ENCODE measurements at places on chromosomes 5 and 9.

DNA sequence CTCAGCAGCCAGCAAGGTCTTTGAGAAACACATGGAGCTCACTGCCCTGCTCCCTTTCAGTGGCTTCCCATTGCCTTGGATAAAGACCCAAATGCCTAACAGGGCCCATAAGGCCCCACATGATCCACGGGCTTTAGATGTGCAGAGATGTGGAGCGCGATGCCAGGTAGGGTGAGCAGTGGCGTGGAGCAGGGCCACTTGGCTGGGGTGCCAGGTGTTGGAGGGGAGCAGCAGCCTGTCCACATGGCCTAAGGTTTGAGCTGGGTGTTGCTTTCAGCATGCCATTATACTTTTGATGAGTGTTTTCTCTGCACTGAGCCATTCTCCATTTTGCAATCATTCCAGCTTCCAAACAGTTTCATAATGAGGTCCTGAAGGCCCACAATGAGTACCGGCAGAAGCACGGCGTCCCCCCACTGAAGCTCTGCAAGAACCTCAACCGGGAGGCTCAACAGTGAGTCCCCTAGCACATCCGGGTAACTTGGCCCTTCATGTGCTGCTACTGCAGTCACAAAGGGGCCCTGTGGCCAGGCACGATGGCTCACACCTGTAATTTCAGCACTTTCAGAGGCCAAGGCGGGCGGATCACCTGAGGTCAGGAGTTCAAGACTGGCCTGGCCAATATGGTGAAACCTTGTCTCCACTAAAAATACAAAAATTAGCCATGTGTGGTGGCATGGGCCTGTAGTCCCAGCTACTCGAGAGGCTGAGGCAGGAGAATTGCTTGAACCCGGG lies 11.1 kb downstream of the GLIPR2 start:
- no peak for DNase-seq

DNA sequence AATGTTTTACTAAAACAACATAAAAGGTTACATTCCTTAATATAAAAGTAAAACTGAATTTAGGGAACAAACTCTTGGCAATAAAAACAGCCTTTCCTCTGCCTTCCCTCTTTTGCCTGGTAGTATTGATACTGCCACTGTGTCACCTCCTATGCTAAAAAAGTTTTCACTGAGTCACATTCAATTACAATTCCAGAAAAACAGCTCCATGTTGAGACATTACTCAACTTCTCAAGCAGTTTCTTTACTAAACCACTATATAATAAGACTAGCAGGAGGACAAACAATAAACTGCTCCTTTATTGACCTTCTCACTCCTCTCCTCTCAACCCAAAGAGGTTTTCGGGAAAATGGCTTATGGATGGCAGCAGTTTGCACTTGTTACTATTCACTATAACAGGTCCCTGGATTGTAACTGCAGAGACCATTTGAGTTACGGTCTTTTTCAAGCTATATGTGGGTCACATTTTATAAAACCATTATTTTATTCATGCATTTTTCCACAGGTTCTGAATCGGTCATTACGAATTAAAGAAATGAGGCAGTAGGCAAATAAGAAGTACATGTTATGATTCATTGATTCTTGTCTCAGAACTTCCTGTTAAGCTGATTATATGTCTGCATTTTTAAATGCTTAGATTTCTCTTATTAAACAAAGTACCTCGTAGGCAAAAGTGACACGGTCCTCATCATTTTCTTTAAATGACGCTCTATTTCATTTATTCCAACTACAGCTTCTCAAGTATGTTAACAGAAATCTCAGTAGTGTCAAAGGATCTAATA lies 2.1 kb downstream of the ZDHHC21 start:
- DNase-seq, result no peak

DNA sequence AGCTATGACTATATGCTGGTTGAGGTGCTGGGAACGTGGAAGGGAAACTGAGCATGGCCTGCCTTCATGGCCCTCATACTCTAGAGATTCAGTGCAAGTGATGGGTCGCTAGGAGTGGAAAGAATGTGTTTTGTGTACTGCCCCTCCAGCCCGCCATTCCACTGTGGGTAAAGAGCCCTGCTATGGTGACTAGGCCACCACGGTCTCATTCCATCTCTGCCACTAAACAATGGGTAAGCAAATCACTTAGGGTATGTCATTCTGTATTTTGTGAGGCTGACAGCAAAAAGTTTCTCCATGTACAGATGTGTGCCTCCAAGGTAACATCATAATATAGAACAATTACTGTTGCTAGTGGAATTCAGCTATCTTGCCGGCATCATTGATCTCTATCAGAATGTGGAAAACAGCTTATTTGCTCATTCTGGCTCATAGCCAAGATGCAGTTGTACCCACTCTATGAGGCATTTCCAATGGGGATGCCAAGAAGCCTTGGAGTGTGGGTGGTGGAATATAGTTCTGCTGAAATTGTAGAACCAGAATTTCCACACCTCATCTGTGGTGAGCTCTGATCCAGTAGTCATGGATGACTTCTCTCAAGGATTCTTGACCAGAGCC lies 12.5 kb downstream of the SMARCA2 start:
- no peak for DNase-seq

DNA sequence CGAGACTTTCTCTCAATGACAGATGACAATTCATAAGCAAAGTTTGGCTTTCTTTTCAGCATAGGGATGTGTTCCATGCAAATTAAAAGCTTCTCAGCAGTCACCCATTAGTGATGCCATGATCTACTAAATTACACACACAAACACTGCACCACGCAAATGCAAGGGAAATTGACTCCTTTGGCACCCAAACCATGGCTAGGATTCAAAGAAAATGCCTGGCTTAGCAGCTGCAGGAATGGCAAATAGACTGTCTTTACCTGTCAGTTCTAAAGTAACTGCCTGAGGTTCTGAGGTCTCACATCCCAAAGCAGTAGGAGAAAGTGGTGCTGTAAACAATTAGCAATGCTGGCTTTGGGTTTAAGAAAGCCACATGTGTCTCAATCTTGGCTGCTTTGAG lies 108.6 kb upstream of the ATP10B start:
- peak; percentile 43 for DNase-seq

DNA sequence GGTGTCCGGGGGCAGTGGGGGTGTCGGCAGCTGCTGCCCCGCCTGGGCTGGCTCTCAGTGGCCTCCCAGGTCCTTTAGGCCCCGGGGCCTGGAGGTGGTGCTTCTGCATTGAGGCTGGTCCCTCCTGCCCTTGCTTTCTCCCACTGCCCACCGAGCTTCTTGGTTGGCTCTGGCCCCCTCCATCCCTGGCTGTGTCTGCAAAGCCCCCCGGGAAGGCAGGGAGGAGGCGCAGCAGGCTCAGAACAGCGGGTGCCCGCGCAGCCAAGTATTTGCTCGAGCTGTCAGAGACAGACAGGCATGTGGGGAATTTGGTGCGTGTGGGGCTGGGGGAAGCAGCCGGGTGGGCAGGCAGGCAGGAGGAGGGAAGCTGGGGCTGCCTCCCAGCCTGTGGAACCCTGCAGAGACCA lies 11.5 kb downstream of the CXXC5 start:
- no peak for DNase-seq

GRCh38 chr9:36189976-36190375 lies 745 bp upstream of the CLTA start:
- no peak for DNase-seq

GRCh38 chr5:173242675-173243121 lies 7.7 kb upstream of the NKX2-5 start:
- DNase-seq, result no peak

GRCh38 chr9:123712399-123712798 lies 217.5 kb downstream of the DENND1A start:
- no peak for DNase-seq

DNA sequence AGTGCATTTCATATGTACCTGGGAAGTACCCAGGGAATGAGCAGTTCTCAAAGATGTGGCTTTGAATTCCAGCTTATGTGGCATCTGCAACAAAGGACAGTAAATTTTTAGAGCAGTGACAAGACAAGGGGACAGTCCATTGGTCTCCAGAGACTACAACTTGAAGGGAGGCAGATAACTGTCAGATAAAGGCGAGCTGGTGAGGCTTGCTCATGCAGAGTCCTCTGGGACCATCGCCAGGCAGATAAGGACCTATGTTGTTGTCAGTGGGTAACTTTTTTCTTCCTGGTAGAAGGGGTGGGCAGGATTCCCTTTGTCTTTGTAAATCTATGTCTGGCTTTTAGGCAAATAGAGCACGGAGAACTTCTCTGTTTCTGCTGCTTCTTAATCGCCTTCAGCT lies 120.2 kb downstream of the ICE1 start:
- DNase-seq, result no peak

DNA sequence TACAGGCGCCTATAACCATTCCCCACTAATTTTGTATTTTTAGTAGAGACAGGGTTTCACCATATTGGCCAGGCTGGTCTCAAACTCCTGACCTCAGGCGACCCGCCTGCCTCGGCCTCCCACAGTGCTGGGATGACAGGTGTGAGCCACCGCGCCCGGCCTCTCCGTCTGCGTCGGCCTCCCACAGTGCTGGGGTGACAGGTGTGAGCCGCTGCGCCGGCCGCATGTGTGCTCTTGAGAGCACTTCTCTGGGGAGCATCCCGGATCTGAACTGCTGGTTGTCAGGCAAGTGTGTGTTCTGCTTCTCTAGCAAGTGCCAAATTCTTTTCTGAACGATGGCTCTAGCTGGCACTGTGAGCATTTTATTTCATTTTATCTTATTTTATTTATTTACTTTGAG lies 3.7 kb upstream of the ENTPD2 start:
- no peak for DNase-seq

- no peak for DNase-seq
Measured at GRCh38 chr9:82732928-82733327, 330.0 kb downstream of the RASEF start.

GRCh38 chr5:43675357-43675756 lies 72.4 kb downstream of the NNT start:
- DNase-seq, result no peak

DNA sequence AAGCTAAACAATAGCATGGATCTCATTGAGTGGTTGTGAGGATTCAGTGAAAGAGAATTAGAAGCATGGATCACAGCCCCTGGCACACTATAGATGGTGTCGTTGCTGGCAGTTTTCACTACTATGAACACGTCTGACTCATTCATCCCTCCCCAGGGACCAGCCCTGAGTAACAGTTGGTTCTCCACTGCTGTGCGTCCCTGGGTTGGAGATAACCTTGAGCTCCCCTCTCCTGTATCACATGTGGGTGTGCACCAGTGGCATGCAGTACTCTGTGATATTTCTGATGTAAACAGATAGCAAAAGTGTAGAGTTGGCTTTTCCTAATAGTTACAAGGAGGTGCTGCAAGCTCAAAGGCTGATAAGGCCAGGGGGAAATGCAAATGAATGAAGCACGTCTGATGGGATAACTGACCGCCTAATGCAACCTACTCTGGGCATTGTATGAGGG lies 8.8 kb upstream of the LCP2 start:
- peak; percentile 17 for DNase-seq

- DNase-seq, result no peak
Measured at GRCh38 chr5:111589316-111589715, 77.0 kb upstream of the STARD4 start.

- DNase-seq, result no peak
Measured at GRCh38 chr5:149807614-149808013, 77.5 kb downstream of the PPARGC1B start.

DNA sequence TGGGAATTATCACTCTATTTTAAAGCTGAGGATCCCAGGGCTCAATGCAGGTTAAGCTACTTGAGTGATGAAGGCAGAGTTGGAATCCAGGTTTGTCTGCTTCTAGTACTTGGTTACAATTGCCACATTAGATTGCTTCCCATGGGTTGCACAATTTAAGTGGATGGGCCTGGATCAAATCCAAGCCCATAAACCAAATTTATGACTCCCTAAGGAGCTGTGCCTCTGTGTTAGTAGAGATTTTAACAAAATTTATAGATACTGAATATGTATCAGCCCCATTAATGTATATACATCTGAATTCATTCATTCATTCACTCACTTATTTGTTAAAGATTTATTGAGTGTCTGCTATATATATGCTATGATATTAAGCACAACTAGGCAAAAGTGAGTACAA lies 332.3 kb upstream of the KLF9 start:
- peak; percentile 77 for DNase-seq

Data from spinal cord (tissue), 10 donors.